Dermis microvascular lymphatic vessel endothelial cell (primary cell): ENCODE measurements at places on chromosomes 5 and 9. TPM values are rescaled to one million over a fixed set of nuclear protein-coding genes. Genes with fewer than 3 reads are reported as not detected.

AGXT2 gene
- not detected in 2 replicates for total RNA-seq

NPR3 gene
- total RNA-seq, result 0.13 and 0.38 TPM in 2 replicates

SPINK13 gene
- total RNA-seq, result not detected in 2 replicates

TSSK1B gene
- not detected in 2 replicates for total RNA-seq

ZNF658 gene
- total RNA-seq, result 4.8 and 5.0 TPM in 2 replicates

C7 gene
- under 0.01 and 0.51 TPM in 2 replicates for total RNA-seq

TARS1 gene
- 101 and 149 TPM in 2 replicates for total RNA-seq

TXNDC8 gene
- total RNA-seq, result not detected in 2 replicates
